ENCODE measurements at places on chromosomes 2 and 18. TPM values are rescaled to one million over a fixed set of nuclear protein-coding genes. Genes with fewer than 3 reads are reported as not detected.

Gene DOK1
- total RNA-seq: 27.3 TPM

Gene CDH19
- not detected for total RNA-seq

Gene POMC
- 3.8 TPM for total RNA-seq

Gene ALLC
- not detected for total RNA-seq

Gene RGPD6
- total RNA-seq: 27.6 TPM

Gene ARL6IP6
- 18.5 TPM for total RNA-seq

Gene ABCG8
- not detected for total RNA-seq

Gene FKBP7
- 49.9 TPM for total RNA-seq

Gene NCOA1
- total RNA-seq: 15.4 TPM

Gene DCDC2C
- total RNA-seq: not detected

Gene GEN1
- 4.3 TPM for total RNA-seq

Gene GBX2
- not detected for total RNA-seq

Gene FAM237A
- not detected for total RNA-seq

Gene LINC00305
- not detected for total RNA-seq

Gene NEDD4L
- 15.4 TPM for total RNA-seq

Gene STARD7
- 113 TPM for total RNA-seq

Gene RNPEPL1
- 36.4 TPM for total RNA-seq

Gene DNAH6
- 0.58 TPM for total RNA-seq

Gene DOCK10
- total RNA-seq: 36.9 TPM

Gene HDHD2
- total RNA-seq: 16.0 TPM

Gene TCF7L1
- total RNA-seq: 2.5 TPM

Gene HOXD8
- 0.44 TPM for total RNA-seq

Gene OR6B2
- total RNA-seq: not detected

Gene UGT1A6
- not detected for total RNA-seq

Gene AQP4
- not detected for total RNA-seq
